ENCODE measurements at places on chromosomes 5 and 9.

DNA sequence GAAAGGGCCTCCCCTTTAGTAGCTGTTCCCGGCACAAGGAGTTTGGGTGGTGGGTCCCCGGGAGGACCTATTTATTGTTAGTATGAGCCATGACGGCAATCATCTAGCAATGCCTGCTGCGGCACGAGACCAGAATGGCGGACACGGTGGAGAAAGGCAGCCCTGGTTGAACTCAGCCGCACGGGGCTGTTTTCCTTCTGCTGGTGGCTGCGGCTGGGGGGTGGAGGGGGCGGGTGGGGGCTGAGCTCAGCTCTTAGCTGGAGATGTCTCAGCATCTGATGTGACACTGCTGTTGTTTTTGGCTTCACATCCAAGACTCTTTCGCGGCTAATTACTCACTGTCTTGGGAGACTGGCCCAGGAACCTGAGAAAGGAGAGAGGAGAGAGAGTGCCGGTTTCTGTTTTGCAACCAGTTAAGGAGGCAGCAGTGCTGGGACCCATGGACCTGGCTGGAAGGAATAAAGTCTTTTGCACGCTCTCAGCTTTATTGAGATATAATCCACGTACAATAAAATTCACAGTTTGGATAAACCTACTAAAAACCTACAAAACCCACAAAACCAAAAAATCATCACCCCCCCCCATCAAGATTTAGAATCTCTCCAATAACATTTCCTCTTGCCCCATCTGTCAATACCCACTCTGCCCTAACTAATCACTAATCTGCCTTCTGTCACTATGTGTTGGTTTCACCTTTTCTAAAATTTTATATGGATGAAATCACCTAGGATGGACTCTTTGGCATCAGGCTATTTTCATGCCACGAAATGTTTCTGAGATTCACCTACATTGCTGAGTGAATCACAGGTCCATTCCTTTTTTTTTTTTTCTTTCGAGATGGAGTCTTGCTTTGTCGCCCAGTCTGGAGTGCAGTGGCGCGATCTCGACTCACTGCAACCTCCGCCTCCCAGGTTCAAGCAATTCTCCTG, 81.8 kb upstream of the NEURL1B start:
- no peak overlapping the region for H3K27ac ChIP-seq
- H3K4me3 ChIP-seq = no peak overlapping the region
- no peak for DNase-seq

- H3K27ac ChIP-seq = peak overlapping the region; percentile 100
- peaks cover 17% of the 10 kb centered on the region for H3K4me1 ChIP-seq
- DNase-seq = no peak
- peaks cover 61% of the 10 kb centered on the region for H3K36me3 ChIP-seq
Measured at GRCh38 chr5:138574744-138575193, 432 bp downstream of the HSPA9 start.

GRCh38 chr9:120336753-120337090, 243.2 kb downstream of the CDK5RAP2 start:
- peaks cover 19% of the 10 kb centered on the region for H3K27me3 ChIP-seq
- H3K4me3 ChIP-seq = no peak overlapping the region
- H3K36me3 ChIP-seq = no peaks in the 10 kb centered on the region
- DNase-seq = no peak
- no peaks in the 10 kb centered on the region for H3K4me1 ChIP-seq

DNA sequence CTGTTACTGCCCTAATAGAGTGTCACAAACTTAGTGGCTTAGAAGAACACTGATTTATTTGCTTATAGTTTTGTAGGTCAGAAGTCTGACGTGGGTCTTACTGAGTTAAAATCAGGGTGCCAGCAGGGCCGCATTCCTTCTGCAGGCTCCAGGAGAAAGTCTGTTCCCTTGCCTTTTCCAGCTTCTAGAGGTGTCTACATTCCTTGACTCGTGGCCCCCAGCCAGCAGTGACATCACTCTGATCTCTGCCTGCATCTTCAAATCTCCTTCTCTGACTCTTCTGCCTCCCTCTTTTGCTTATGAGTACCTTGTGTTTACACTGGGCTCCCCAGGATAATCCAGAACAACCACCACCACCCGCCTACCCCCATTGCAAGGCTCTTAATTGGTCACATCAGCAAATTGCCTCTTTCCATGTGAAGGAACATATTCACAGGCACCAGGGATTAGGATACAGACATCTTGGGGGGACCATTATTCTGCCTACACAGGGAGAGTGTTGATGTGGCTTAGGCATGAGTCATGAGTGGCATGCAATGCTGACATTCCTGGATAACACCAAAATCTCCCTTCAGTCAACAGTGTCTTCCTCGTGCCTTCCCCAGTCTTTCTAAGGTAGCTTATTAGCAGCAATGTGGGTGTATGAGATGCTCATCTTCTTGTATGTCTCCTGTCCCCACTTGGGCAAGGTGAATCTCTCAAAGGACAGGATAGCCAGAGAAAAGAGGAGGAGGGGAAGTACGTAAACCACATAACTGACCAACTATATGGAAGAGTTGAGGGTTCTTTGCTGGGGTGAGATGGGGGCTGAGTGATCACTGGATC, 24.4 kb downstream of the CYFIP2 start:
- no peak for DNase-seq
- H3K27me3 ChIP-seq = no peaks in the 10 kb centered on the region
- H3K36me3 ChIP-seq = peaks cover 71% of the 10 kb centered on the region
- H3K4me3 ChIP-seq = no peak overlapping the region
- H3K4me1 ChIP-seq = peaks cover 19% of the 10 kb centered on the region

- H3K27ac ChIP-seq = no peak overlapping the region
- H3K4me1 ChIP-seq = no peaks in the 10 kb centered on the region
- DNase-seq = no peak
- no peaks in the 10 kb centered on the region for H3K36me3 ChIP-seq
- no peaks in the 10 kb centered on the region for H3K27me3 ChIP-seq
Measured at GRCh38 chr9:119852390-119852789, 483.2 kb upstream of the BRINP1 start.

DNA sequence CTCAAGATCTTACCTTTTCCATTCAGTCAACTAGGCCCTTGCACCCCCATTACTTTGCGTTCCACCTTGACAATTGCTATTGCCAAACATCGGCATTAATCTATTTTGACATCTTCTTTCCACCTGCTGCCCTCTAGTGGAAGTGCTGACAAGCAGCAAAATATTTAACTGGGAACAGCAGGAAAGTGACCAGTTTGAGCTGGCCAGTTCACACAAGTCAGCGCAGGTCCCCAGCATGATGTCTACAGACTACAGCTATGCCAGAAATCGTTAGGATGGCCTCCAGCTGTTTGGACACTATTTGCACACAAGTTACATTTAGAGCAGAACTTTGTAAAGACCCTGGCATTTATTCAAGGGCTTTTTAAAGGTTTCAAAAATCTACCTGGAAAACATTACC, 160.1 kb downstream of the GHR start:
- no peak overlapping the region for H3K4me3 ChIP-seq
- H3K4me1 ChIP-seq = peaks cover 3% of the 10 kb centered on the region
- DNase-seq = peak; percentile 7
- no peaks in the 10 kb centered on the region for H3K36me3 ChIP-seq
- H3K27ac ChIP-seq = no peak overlapping the region

GRCh38 chr5:56837381-56837780, 22.0 kb downstream of the MAP3K1 start:
- no peak overlapping the region for H3K4me3 ChIP-seq
- H3K27me3 ChIP-seq = no peaks in the 10 kb centered on the region
- no peak for DNase-seq
- peak overlapping the region; percentile 49 for H3K27ac ChIP-seq

GRCh38 chr9:103245369-103245768, 250.2 kb downstream of the CYLC2 start:
- no peak overlapping the region for H3K4me3 ChIP-seq
- no peaks in the 10 kb centered on the region for H3K27me3 ChIP-seq
- DNase-seq = no peak
- no peaks in the 10 kb centered on the region for H3K36me3 ChIP-seq
- H3K4me1 ChIP-seq = no peaks in the 10 kb centered on the region

DNA sequence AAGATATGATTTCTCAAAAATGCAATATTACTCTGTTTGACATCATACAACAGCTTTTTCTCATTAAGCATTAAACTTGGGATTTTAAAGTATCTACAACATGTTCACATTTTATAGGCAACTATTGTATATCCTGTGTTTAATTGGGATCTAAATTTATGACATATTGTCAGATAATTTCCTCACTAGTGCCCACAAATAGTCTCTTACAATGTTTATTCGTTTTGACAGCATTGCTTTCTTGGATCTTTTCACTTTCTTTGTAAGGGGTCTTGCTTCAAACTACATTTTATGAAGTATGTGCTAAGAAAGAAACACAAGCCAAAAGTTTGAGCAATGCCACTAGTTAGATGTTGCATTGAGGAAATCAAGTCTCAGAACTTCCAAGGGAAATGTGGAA, 285.1 kb downstream of the TMEM167A start:
- no peak overlapping the region for H3K27ac ChIP-seq
- H3K4me3 ChIP-seq = no peak overlapping the region
- no peaks in the 10 kb centered on the region for H3K4me1 ChIP-seq
- peaks cover 9% of the 10 kb centered on the region for H3K27me3 ChIP-seq
- DNase-seq = no peak
- H3K36me3 ChIP-seq = no peaks in the 10 kb centered on the region

DNA sequence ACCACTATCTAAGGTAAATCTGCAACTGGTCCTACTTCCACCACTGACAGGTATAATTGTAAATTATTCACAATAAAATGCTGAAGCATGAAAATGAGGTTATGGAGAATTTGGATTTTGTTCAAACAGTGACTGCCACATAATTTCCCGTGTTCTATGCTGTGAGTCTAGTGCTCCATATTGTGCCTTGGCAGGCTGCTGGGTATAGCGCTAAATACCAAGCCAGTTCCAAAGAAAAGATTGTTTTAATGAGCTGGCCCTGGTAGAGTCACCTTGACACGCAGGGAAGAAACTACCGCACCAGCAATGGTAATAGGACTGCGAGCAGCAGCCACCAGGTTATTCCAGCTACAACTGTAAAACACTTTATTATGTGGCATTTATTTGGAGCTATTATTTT, 30.4 kb downstream of the PSMB7 start:
- H3K27ac ChIP-seq = no peak overlapping the region
- H3K4me1 ChIP-seq = peaks cover 20% of the 10 kb centered on the region
- no peak for DNase-seq
- H3K36me3 ChIP-seq = peaks cover 47% of the 10 kb centered on the region
- no peak overlapping the region for H3K4me3 ChIP-seq
- no peaks in the 10 kb centered on the region for H3K27me3 ChIP-seq

- H3K4me1 ChIP-seq = no peaks in the 10 kb centered on the region
- H3K36me3 ChIP-seq = no peaks in the 10 kb centered on the region
- H3K4me3 ChIP-seq = no peak overlapping the region
- DNase-seq = no peak
- H3K27ac ChIP-seq = no peak overlapping the region
Measured at GRCh38 chr5:88967633-88968585, 84.9 kb upstream of the MEF2C start.

GRCh38 chr9:117290856-117291622, 123.8 kb downstream of the ASTN2 start:
- no peak overlapping the region for H3K27ac ChIP-seq
- no peaks in the 10 kb centered on the region for H3K27me3 ChIP-seq
- H3K36me3 ChIP-seq = no peaks in the 10 kb centered on the region
- H3K4me3 ChIP-seq = no peak overlapping the region
- no peak for DNase-seq
- H3K4me1 ChIP-seq = no peaks in the 10 kb centered on the region

- no peaks in the 10 kb centered on the region for H3K36me3 ChIP-seq
- no peaks in the 10 kb centered on the region for H3K4me1 ChIP-seq
- no peak for DNase-seq
- H3K4me3 ChIP-seq = no peak overlapping the region
- no peaks in the 10 kb centered on the region for H3K27me3 ChIP-seq
Measured at GRCh38 chr5:33372721-33373472, 67.9 kb upstream of the TARS1 start.

DNA sequence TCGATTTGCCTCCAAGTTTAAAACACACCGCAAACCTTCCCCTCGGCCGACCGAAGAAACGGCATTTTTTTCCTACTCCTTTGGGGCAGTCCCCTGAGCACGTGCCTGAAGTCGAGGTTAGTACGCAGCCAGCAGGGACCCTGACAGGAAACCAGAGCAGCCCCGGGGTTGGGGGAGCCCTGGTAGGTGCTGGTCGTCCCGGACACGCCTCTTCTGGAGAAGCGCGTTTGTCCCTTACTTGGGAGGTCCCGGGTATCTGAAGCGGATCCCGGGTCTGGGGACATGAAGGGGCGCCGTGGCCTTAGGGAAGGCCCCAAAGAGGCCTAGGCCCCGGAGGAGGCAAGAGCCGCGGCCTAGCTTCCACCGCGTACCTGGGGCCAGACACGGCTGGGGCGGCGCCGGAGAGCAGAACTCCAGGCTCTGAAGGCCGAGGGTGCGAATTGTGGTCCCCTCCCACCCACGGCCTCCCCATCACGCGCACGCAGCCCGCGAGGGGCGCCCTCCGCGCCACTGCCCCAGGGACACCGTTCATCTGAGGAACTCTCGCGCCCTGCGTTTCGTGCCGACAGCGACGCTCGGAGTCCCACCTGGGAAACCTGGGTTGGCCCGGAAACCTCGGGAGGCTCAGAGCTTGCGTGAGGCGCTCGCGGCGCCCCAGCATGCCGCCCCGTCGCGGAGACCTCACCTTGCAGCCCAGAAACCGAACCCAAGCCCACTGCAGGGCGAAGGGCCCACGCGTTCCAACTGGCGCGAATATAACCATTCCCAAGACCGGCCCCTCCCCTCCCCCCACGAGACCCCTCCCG, 10.4 kb downstream of the OTP start:
- no peak overlapping the region for H3K27ac ChIP-seq
- H3K36me3 ChIP-seq = peaks cover 11% of the 10 kb centered on the region
- H3K27me3 ChIP-seq = peaks cover 83% of the 10 kb centered on the region
- H3K4me3 ChIP-seq = no peak overlapping the region
- H3K4me1 ChIP-seq = peaks cover 17% of the 10 kb centered on the region
- DNase-seq = no peak

- H3K4me3 ChIP-seq = peak overlapping the region; percentile 73
- peak overlapping the region; percentile 28 for H3K27ac ChIP-seq
- peaks cover 17% of the 10 kb centered on the region for H3K27me3 ChIP-seq
Measured at GRCh38 chr9:136618580-136619547, 43.9 kb upstream of the EGFL7 start.

GRCh38 chr9:18263377-18263776, 210.6 kb upstream of the ADAMTSL1 start:
- H3K4me1 ChIP-seq = no peaks in the 10 kb centered on the region
- peaks cover 5% of the 10 kb centered on the region for H3K27me3 ChIP-seq
- H3K27ac ChIP-seq = no peak overlapping the region
- no peak overlapping the region for H3K4me3 ChIP-seq

DNA sequence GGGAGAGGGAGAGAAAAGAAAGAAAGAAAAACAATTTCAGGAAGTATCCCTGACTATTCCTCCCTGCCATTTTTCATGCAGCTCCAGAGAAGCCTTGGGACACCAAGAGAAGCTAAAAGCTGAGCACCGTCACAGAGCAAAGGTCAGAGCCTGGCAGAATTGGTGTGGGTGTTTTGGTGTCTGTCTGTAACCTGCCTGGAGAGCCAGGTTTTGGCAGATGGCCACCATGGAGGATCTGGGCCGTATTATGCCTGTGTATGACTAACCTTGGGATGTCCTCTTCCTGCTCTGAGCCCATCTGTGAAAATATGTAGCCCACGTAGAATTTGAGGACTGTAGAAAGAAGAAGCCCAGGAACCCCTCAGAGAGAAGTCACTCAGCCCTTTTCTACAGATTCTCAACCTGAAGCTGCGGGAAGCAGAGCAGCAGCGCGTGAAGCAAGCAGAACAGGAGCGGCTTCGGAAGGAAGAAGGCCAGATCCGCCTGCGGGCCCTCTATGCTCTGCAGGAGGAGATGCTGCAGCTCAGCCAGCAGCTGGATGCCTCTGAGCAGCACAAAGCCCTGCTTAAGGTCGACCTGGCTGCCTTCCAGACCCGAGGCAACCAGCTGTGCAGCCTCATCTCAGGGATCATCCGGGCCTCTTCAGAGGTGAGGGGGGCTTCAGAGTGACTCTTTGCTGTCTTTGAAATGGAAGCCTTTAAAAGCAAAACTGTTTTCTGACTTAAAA, 18.8 kb downstream of the GLE1 start:
- peaks cover 89% of the 10 kb centered on the region for H3K36me3 ChIP-seq
- H3K4me1 ChIP-seq = peaks cover 6% of the 10 kb centered on the region
- H3K27me3 ChIP-seq = no peaks in the 10 kb centered on the region
- H3K4me3 ChIP-seq = no peak overlapping the region
- peak overlapping the region; percentile 35 for H3K27ac ChIP-seq

All from effector memory CD8-positive, alpha-beta T cell (primary cell).